Nephron progenitor cell (in vitro differentiated cells): ENCODE measurements at places on chromosomes 3 and 15.

DNA sequence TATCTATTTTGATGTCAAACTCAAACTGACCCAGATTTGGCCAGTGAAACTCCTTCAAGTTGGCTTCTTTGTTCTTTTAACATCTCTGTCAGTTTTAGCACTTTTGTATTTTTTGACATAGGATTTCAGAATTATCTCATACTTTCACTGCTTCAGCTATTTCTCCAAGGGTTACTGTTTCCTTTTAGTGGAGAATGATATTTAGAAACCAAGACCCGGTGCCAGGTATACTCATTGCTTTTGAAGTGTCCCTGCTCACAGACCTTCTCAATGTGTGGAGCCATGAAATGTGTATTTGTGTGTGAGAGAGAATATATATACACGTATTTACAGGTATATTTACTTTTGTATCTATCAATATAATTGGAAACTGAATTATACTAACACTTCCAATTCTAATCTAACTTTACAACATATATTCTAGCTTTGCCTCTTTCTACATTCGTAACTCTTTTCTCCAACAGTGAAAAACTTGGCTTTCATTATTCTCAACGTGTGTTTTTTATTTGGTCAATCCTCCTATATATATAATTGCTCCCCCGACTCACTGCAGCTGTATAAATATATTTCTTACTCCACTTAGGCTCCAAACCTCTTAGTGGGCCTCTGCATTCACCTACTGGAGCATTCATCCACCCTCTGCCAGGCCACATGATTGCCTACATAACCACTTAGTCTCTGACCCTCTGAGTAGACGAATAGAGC, 54.0 kb downstream of the OTOL1 start:
- DNase-seq: no peak

- no peak for DNase-seq
Observed at GRCh38 chr3:36477655-36478054, 97.4 kb downstream of the STAC start.

- peak; percentile 61 for DNase-seq
Observed at GRCh38 chr3:193816656-193817311, 223.8 kb downstream of the OPA1 start.

GRCh38 chr3:42696356-42697288, 6.0 kb downstream of the HHATL start:
- DNase-seq: no peak

GRCh38 chr15:62068810-62069167, 2.0 kb downstream of the C2CD4A start:
- DNase-seq: no peak

DNA sequence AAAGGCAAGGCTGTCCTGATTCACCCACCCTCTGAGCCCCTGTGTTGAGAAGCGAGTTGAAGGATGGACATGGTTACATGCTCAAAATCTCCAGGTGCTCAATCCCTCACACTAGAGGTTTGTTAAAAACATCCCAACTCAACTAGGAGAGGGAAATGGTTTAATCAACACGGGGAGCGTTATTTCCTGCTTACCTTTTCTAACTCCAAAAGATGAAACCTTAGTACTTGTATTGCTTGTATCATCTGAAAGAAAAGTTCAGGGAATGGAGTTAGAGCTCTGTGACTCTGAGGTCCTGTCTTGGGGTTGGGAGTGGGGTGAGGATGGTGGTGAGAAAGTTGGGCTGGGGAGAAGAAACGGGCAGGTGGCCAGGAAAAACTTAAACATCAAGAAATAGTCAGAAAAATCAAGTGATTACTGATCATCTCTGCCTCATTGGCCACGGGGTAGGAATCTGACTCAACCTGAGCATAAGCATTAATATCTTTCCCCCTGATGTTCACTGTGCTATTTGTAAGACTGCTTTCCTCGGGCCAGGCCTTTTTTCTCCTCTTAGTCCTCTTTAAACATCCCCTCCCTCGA, 5.9 kb downstream of the MEIS2 start:
- no peak for DNase-seq

GRCh38 chr3:56124546-56124945, 343.7 kb downstream of the ERC2 start:
- no peak for DNase-seq

GRCh38 chr3:8979262-8979661, 16.0 kb upstream of the RAD18 start:
- DNase-seq: no peak

- no peak for DNase-seq
Observed at GRCh38 chr15:40281057-40281800, 1.6 kb downstream of the ANKRD63 start.

- DNase-seq: no peak
Observed at GRCh38 chr3:101144105-101144504, 150.9 kb upstream of the ABI3BP start.

GRCh38 chr15:46309914-46310313, 675.1 kb downstream of the SQOR start:
- peak; percentile 9 for DNase-seq

DNA sequence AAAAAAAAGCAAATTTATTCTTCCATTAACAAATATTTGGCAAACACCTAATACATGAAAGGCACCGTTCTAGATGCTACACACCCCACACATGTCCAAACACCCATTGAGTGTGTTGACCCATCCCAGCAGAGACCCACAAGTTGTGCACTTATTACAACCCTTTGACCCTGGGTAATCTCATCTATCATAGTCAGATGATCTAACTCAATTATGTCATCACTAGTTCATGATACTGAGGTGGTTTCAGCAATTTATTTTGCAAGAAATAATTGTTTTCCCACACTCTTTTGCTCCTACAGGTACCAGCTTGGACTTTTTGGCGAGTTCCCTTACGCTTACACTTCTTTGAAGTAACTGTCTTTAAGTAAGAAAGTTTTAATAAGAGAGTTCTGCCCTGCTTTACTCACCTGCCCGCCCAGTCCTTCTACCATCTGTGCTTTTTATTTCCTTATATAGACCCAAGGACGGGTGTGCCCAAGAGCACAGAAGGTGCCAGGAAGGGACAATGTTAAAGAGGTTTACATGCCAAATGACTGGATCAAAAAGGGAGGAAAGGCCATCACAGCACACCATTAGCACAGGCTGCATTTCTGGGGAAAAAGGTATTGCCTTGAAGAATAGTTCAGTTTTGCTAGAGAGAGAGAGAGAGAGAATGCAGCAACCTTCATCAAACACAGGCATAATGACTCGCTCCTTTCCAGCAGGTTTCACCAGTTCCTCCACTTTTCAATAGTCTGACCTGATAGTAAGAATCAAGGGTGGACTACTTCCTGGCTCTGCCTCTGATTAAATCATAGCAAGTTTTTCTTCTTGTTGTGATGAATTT, 54.5 kb upstream of the ATP11B start:
- DNase-seq: no peak

GRCh38 chr3:55512571-55513343, 25.7 kb upstream of the WNT5A start:
- no peak for DNase-seq

- DNase-seq: no peak
Observed at GRCh38 chr3:181568248-181568647, 143.5 kb upstream of the SOX2 start.

- no peak for DNase-seq
Observed at GRCh38 chr3:37858742-37859141, 2.9 kb upstream of the CTDSPL start.

DNA sequence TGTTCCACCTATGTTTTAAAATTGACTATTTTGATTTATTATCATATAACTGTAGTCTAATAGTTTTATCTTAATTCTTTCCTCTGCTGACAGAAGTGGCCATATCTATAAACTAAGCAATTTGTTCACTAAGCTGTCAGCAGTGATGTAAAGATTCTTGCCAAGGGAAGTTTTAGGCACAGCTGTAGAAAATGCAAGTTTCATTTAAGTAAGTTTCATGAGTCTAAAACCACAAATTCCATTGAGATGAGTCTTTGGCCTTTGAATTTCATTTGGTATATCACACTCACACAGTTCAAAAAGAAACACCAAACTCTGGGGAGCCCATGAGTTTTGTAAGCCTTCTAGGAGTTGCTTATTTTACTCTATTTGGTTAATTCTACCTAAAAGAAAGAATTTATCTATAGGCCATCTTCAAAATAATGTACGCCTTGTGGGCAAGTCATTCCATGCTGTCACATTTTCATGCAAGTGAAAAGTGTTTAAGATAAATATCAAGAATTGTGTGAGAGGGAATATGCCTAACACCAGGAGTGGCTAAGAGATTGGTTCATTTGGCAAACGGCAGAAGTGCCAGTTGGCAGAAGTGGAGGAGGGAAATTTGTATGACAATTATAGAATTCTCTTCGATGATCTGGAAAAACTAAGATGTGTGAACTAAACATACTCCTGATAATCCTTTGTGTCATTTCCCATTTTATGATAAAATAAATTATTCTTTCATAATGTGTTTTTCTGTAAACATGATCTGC, 292.9 kb downstream of the ZIC4 start:
- no peak for DNase-seq

DNA sequence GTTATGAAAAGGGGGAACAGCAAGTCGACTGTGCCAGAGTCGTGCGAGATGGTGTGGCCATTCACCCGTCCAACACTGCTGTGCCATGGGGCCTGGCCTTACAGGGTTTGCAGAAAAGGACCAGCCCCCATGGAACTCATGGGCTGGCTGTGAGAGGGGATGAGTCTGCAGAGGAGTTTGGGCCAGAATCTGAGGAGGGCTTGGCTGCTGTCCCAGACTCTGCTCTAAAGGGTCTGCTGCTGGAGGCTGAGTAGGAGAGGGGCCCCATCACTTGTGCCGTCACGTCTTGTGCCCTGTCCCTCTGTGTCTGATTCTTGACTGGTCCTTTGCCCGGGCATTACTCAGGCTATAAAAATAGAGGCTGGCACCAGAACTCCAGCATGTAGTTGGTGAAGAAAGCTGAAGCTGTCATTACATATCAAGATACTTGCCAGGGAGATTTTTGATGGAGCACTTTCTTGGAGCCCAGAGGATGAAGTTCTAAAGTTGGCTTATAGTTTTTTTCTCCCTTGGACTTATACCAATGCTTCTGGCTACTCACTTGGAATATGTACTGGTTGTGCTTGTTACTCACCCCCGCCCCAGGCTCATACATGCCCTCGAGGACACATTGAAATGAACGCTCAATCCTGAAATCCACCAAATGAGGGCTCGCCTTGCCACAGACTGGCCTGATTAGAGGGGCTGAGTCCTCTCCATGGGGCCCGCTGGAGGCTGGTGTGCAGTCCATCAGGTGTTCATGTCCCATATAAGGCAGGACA, 10.2 kb downstream of the PXYLP1 start:
- DNase-seq: no peak

DNA sequence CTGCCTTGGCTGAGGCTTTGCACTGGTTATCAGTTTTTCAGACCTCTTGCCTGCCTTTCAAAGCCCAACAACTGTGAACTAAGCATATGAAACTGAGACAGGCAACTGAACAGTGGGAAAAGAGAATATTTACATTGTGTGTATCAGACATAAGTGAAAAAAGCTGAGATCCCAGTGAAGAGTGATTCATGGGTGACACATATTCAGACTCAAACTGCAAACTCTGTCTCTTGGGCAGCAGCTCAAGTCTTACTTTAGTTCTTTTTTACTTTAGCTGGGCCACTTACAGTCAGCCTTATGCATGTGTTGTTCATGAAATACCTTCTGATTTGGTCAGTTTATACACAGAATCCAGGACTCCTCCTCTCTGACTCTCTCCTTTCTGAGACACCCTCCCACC, 19.2 kb downstream of the SUCLG2 start:
- DNase-seq: no peak

DNA sequence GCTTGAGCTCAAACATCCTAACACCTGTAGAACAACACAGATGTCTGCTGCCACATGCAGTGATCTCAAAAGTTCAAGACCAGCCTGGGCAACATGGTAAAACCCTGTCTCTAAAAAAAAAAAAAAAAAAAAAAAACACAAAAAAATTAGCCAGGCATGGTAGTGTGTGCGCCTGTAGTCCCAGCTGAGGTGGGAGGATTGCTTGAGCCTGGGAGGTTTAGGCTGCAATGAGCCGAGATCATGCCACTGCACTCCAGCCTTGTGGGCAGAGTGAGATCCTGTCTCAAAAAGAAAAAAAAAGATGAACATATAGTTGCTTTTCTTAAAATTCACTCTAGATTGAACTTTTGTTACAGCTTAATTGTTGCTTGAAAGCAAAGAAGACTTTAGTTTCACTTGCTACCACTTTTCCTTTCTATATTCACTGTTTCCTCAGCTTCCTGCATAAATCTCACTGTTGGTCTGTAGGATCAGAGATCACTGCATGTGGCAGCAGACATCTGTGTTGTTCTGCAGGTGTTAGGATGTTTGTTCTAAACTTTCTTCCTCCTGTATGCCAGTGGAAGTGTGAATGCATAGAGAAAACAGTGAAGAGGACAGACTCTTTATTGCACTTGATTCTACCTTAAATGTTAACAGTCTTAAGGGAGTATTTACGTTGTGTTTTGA, 12.6 kb downstream of the RAB11A start:
- DNase-seq: no peak

DNA sequence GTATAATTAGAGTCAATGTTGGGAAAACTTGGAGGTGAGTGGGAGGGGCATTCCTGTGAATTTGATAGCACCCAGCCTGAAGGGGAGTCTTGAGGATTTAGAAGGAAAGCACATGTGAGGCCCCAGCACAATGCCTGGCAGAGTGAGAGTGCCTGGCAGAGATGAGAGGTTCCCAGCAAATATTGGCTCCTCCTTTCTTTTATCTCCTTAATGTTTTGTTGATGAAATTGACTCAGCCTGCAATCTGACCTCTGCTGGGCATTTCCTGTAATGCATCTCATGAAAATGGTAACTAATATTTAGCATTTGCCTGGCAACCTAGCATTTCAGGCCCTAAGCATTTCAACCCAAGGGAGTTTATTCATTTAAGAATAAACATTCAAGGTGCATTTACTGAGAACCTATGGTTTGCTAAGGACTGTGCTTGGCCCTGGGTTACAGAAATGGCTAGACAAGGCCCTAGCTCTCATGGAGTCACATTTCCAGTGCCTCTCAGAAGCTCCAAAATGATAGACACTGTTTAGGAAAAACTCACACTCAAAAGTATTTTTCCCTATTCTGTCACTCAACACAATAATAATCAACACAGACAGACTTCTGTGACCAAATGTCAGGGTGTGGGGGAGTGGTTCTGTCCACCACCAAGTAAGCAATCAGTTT, 19.0 kb downstream of the PDHB start:
- peak; percentile 34 for DNase-seq

GRCh38 chr3:190092250-190092649, 28.4 kb downstream of the P3H2 start:
- DNase-seq: no peak

DNA sequence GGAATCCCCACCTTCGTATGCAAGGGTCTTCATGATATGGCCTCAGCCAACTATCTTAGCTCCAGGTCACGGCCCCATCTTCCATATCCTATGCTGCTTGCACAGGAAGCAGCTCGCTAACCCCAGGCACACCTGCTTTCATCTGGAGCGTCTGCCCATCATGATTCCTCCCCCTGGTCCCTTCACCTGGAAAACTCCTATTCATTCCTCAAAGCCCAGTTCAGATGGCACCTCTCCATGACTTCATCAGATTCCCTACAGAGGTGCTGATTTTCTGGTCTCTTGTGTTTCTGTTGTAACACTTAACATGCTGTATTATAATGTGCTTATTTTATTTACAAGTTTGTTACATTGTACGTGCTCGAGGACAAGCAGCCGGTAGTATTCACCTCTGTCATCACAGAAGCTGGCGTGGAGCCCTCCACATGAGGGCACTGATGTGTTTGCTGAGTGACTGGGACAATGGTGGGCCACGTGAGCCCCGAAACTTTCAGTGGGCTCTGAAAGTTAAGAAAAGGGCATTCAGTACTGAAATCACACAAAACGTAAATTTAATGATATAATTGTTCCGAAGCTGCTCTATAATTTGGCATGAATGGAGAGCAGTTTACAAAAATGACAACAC, 16.2 kb downstream of the MUC20 start:
- DNase-seq: no peak
